ENCODE measurements at places on chromosomes 1 and 21.

DNA sequence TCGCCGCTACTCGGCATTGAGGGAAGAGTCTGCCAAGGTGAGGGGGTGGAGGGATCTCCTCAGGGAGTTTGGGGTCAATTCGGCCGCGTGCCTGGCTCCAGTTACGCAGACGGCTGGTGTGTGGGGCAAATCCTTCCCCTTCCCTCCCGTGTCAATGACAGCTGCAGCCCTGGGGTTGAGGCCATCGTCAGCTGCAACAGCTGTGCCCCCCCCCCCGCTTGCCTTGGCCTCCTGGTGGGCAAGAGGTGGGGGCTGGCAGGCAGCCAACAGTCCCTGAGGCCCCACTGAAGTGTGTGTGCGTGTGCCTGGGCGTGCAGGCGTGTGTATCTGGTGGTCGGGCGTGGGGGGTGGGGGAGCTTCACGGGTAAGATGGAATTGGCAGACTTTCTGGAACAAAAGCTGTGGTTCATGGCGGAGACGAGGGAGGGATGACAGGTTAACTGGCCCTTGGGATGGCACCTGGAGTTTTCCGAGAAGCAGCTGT is 25.6 kb downstream of the PPFIA4 start:
- no peak for DNase-seq

- no peak for DNase-seq
Measured at GRCh38 chr1:155127967-155128754, 485 bp downstream of the EFNA1 start.

- peak; percentile 67 for DNase-seq
Measured at GRCh38 chr1:12658531-12659453, 14.9 kb downstream of the AADACL4 start.

- DNase-seq = peak; percentile 64
Measured at GRCh38 chr1:20028125-20028524, 41.9 kb upstream of the PLA2G5 start.

Data from heart left ventricle (tissue), 16 donors.